ENCODE measurements at places on chromosomes 1 and 21.

DNA sequence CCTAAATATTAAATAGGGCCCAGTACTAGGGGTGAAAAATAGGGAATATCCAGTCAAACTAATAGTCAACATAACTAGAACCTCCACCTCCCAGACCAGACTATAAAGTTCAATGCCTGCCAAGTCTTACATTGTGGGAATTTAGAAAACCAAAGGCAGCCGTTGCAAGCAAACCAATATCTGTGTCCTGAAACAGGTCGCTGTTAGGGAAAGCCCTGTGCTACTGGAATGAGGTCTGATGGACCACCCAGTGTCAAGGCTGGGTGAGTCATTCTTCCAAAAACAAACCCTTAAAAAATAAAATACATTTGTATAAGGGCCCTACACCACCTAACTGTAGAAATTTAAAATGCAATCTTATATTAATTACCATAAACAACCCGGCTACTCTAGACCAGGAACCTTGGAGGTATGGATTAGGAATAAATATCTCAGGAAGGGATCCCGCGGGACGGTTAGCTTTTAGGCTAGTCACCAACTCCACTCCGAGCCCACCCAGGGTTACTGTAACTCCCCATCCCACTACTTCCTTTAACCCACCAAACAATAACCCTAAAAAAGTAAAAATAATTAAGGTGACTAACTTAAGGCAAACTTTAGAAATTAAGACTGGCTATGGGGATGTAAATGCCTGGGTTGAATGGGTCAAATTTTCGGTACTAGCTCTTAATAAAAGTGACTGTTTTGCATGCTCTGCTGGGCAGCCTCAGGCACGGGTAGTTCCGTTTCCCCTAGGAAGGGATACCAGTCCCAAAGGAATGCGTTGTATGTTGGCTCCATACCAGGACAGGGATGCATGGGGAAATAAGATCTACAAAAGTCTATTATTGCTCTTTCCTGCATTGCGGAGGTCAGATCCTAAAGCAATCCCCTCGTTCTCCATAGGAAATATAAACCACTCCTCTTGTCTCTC lies 65.4 kb upstream of the TLR5 start:
- no peak for DNase-seq

- DNase-seq = no peak
Measured at GRCh38 chr1:38242506-38242905, 195.9 kb upstream of the POU3F1 start.

DNA sequence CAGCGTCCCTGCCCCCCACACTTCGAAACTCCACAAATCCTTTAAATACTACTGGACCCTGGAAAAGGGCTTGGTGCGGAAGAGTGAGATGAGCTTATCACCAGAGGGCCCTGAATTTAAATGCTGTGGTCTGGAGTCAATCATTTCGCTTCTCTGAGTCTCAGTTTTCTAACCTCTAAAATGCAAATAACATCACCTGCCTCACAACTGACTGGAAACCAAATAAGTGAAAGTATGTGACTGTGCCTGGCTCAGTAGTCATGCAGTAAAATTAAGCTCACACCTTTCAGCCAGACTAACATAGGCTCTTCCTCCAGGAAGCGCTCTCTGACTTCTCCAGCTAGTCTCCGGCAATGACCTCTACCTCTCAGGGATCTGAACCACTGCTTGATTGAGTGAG lies 4.2 kb downstream of the GJA4 start:
- DNase-seq = no peak

GRCh38 chr21:38255571-38256117 lies 1.1 kb upstream of the KCNJ15 start:
- no peak for DNase-seq

GRCh38 chr1:24351247-24351646 lies 32.1 kb downstream of the GRHL3 start:
- peak; percentile 32 for DNase-seq
